CD4-positive, alpha-beta T cell (primary cell): ENCODE measurements at places on chromosomes 13 and 19. TPM values are rescaled to one million over a fixed set of nuclear protein-coding genes. Genes with fewer than 3 reads are reported as not detected.

SOX21 gene
- not detected for total RNA-seq

CCDC194 gene
- not detected for total RNA-seq

- H3K27ac ChIP-seq, result no peak overlapping the region
- no peaks in the 10 kb centered on the region for H3K4me1 ChIP-seq
- no peak for DNase-seq
- H3K27me3 ChIP-seq, result no peaks in the 10 kb centered on the region
These were observed 33.1 kb downstream of the CAPN12 start for GRCh38 chr19:38710928-38711725.

- no peak overlapping the region for H3K4me3 ChIP-seq
- no peak for DNase-seq
- no peaks in the 10 kb centered on the region for H3K36me3 ChIP-seq
- H3K4me1 ChIP-seq, result no peaks in the 10 kb centered on the region
- no peaks in the 10 kb centered on the region for H3K27me3 ChIP-seq
- no peak overlapping the region for H3K27ac ChIP-seq
These were observed 248.3 kb upstream of the SLITRK1 start for GRCh38 chr13:84130495-84131114.

DNA sequence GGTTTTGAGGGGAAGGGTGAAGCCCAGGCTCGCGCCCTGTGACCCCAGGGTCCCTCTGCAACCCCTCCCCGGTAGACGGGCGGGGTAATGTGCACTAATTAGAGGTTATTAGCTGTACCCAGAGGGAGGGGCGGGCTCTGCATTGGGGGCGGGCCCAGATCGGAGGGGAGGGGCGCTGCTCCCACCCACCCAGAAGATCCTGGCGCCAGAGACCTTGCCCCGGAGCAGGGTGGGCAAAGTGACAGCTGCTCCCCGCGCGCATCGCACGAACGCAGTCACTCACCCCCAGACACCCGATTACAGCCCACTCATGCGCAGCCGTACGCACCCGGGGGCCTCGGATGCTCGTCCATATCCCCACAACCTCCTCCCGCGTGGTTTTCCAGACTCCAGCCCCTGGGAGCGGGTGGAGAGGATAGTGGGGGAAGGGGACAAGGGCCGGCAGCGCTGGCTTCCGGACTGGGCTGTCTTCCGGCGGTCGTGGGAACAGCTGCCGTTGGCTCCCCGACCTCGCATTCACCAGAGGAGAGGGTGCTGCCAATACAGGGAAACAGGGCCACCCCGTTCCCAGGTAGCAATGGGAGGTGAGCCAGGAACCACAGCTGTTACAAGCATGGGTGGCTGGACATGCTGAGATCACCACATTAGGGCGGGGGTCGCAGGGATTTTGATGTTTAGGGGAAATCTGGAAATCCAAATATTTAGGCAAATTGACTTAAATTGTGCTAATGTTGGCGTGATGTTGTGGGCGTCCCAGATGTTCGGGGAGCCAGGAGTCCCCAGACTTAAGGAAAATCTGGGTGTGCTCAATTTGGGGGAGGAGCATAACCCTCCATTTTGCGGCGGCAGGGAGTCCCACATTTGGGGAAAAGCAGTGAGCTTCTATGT is 2.9 kb upstream of the HOOK2 start:
- no peaks in the 10 kb centered on the region for H3K27me3 ChIP-seq
- H3K4me1 ChIP-seq, result peaks cover 71% of the 10 kb centered on the region
- DNase-seq, result no peak
- H3K4me3 ChIP-seq, result peak overlapping the region; percentile 84

GRCh38 chr19:3665681-3666544 is 34.4 kb downstream of the PIP5K1C start:
- H3K27ac ChIP-seq, result no peak overlapping the region
- H3K4me1 ChIP-seq, result peaks cover 13% of the 10 kb centered on the region
- H3K27me3 ChIP-seq, result no peaks in the 10 kb centered on the region
